ENCODE measurements at places on chromosomes 12 and 14. TPM values are rescaled to one million over a fixed set of nuclear protein-coding genes. Genes with fewer than 3 reads are reported as not detected.

Gene RTL1
- not detected for total RNA-seq

Gene MMP17
- total RNA-seq: 0.69 TPM

Gene LRP1-AS
- not detected for total RNA-seq

Gene TAS2R20
- 0.58 TPM for total RNA-seq

DNA sequence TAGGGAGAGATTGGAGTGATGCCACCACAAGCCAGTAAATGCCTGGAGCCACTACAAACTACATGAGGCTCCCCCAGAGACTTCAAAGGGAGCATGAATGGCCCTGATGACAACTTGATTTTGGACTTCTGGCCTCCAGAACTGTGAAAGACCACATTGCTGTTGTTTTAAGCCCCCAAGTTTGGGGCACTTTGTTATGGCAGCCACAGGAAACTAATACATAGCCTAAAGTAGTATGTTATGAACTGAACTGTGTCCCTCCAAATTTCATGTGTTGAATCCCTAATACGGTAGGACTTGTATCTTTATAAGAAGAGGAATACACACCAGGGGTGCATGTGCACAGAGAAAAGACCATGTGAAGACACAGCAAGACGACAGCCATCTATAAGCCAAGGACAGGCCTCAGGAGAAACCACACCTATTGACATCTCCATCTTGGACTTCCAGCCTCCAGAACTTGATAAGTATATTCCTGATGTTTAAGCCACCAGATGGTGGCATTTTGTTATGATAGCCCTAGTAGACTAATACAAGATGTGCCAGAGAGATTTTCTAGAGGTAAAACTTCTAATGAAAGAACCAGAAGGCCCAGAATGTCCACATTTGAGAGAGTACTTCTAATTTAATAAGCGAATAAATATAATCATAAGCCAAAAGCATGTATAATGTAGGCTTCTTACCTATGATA is 127.1 kb upstream of the BMP4 start:
- DNase-seq: no peak

DNA sequence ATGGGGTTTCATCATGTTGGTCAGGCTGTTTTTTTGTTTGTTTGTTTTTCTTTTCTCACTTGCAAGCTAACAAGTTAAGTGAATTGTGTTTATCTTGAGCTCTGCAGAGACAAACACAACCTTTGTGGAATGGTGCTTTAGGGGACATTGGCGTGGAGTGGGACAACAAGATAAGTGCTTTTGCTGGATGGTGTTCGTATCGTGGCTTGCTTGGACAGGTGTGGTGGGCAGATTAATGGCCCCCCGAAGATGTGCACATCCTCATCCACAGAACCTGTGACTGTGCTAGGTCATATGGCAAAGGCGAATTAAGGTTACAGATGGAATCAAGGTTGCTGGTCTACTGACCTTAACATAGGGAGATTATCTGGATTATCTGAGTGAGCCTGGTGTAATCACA is 7.0 kb downstream of the MLXIP start:
- no peak for DNase-seq

DNA sequence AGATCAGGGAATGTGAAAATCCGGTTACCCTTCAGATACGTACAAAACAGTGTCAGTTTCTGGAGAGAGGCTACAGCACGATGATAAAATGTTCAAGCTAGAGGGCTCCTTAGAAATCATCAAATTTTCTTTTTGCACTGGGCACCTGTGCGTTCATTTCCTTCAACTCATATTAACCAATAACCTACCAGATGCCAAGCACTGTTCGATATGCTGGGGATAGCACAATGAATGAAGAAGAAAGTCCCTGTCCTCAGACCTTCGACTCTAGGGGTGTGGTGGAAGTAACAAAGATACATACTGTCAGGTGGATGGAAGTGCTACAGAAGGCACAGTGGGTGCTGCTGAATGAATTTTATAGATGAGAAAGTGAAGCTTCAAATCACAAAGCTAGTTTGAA is 172.3 kb downstream of the FOXN3 start:
- DNase-seq: no peak

DNA sequence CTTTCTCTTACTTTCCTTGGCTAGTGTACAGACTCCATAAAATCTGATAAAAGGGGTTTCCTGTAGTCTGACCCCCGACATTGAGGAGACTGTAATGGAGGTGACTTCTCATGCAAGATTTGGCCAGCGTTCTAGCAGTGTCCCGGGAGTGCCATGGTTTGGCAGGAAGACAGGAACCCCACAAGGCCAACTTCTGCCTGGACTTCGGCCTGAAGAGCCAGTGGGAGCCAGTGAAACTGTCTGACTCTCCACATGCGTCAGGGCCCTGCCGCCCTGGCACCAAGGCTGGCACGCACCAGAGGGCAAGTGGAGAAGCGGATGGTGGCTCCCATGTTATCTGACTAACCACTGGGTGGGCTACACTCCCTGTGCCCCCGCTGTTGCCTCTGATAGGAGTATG is 70.5 kb downstream of the TMEM260 start:
- DNase-seq: no peak

GRCh38 chr14:100569734-100570286 is 17.4 kb downstream of the BEGAIN start:
- DNase-seq: no peak

DNA sequence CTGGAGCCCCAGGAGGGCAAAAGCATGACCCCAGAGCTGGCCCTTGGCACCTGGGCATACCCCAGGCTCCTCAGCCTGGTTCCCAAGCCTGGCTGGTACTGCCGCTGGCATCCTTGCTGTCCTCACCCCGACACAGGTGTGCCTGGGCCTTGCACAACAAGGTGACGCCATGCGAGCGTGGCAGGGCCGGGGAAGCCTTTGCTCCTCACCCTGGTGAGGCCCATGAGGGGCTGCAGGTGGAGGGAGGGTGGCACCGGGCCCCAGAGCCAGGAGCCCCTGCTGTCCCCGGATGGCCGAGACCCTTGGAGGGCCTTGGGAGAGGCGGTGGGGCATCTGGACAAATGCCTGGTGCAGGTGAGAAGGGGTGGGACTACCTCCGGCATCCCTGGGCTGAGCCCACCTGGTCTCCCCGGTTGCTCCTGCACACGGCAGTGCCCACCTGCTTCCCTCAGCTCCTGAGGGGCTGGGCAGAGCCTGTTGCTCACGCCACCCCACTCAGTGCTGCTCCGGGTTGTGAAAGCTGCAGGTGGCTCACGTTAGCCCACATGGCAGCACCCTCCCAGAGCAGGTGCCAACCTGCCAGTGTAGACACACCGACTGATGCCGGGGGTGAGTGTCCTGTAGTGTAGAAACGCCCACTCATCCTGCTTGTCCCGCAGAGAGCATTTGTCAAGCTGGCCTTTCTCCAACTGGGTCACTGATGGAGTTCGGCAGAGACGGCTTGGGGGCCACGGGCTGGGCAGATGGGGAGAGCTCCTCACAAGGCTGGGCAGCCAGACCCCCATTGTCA is 24.6 kb upstream of the KIF26A start:
- no peak for DNase-seq
